ENCODE measurements at places on chromosomes 1 and 21. TPM values are rescaled to one million over a fixed set of nuclear protein-coding genes. Genes with fewer than 3 reads are reported as not detected.

HRNR gene
- not detected for total RNA-seq

TSSK3 gene
- total RNA-seq, result 1.1 TPM

EPHA2 gene
- total RNA-seq, result 20.3 TPM

FHAD1 gene
- 4.4 TPM for total RNA-seq

DNAI4 gene
- total RNA-seq, result 5.9 TPM

SPAG17 gene
- not detected for total RNA-seq

SPRR2B gene
- not detected for total RNA-seq

GRCh38 chr1:30353637-30354036 lies 369.7 kb downstream of the MATN1 start:
- no peak for DNase-seq

DNA sequence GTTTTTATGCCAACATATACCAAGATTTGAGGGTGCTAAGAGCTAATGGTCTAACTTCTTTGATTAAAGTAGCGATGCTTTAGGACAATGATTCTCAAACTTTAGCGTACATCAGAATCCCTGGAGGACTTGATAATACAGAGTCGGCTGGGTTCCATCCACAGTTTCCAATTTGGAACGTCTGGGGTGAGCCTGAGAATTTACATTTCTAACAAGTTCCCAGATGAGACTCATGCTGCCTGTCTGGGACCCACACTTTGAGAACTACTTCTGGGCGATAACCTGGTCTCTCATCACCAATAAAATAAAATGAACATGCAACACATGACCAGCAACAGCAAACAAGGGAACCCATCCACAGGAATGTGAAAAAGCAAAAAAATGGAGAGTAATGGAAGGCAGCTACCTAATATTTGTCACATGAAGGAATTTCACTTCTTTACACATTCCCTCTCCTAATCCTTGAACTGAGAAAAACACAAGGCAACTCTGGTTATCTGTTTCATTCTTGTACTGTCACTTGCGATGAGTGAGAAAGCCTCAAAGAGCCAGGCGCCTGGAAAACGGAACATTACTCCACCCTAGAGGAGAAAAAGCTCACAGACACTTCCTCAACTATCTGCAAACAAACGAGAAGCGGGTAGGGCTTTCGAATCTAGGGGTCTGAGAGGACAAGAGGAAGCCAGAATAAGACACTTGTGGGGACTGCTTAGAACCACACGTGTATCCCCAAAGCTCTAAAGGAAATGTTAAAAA lies 14.0 kb downstream of the HSF2BP start:
- DNase-seq, result no peak

DNA sequence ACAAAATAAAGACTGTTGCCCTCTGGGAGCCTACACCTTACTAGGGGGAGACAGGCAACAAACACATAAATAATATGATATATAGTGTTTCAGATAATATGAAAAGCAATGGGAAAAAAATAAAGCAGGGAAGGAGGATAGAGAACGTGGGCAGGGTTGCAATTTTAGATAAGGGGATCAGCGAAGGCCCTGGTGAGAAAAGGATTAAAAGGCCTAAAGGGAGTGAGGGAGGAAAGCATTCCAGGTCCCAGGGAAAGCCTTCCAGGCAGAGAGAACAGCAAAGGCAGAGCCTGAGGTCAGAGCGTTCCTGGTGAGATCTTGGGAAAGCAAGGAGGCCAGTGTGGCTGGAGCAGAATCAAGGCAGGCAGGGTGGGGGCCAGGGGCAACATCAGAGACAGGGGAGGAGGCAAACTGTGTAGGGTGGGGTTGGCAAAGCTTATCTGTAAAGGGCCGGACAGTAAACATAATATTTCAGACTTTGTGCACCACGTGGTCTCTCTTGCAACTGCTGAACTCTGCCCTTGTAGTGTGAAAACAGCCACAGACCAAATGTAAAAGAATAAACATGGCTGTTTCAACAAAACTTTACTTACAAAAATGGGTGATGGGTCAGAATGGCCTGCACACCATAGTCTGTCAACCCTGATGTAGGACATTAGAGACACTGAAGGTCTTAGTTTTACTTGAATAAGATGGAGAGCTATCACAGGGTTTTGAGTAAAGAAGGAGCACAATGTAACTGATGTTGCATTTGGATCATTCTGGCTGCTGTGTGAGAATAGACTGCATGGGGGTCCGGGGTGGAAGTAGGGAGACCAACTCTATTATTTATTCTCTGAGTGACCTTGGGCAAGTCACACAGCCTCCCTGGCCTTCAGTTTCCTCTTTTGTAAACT lies 13.3 kb upstream of the CPT2 start:
- DNase-seq, result no peak

DNA sequence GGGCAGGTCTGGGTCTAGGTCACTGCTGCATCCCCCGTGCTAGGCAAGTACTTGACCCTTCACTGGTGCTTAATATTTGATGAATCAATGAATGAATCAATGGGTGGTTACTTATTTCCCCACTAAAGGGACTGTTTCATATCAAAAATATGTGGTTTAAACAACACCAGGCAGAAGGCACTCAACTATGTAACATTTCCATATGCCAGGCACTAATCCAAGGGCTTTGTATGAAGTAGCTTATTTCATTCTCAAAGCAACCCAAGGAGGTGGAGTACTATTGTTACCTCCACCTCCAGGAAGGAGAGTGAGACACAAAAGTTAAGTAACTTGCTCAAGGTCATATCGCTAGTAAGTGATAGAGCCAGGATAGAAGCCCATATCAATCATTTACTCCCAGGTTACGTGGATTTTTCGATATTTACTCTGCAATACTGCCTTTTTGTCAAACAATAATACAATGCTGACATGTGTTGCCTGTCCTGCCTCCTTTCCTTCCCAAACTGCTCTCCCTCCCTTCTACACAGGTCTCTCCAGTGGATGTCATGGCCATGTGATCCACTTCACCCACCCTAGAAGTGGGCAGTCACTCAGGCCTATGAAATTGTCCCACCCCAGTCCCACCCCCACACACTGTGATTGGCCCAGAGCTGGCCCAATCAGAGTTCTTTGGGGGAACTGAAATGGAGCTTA lies 142.8 kb downstream of the ETS2 start:
- no peak for DNase-seq

DNA sequence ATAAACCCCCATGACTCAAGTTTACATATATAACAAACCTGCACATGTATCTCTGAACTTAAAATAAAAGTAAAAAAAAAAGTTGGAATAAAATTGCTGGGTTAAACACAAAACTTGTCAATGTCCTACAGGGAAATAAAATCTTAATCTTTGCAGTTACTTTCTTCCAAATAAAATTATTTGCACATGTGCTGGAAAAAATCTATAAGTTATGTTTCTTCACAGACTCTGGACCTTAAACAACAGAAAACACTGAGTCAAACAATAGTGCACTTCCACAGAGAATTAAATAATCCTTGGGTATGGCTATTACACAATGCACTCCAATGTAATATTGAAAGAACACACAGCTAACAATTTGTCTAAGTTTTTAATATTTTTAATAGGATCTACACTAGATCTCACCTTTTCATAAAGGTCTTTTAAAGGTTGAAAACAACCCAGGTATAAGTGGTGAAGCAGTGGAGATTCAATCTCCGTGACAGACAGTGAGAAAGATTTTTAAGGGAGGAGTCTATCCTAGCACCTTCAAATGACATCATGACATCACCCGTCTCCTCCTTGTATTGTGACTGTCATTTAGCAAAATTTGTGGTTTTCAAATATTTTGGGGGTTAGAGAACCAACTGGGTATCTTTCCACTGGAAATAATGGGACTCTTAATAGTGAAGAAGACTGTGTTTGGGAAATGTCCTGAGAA lies 25.2 kb upstream of the FGGY start:
- no peak for DNase-seq

- no peak for DNase-seq
Measured at GRCh38 chr1:166903232-166903631, 27.2 kb upstream of the TADA1 start.

- DNase-seq, result no peak
Measured at GRCh38 chr1:12231276-12231595, 1.4 kb downstream of the VPS13D start.

- DNase-seq, result no peak
Measured at GRCh38 chr1:58805716-58806571, 22.1 kb upstream of the JUN start.

DNA sequence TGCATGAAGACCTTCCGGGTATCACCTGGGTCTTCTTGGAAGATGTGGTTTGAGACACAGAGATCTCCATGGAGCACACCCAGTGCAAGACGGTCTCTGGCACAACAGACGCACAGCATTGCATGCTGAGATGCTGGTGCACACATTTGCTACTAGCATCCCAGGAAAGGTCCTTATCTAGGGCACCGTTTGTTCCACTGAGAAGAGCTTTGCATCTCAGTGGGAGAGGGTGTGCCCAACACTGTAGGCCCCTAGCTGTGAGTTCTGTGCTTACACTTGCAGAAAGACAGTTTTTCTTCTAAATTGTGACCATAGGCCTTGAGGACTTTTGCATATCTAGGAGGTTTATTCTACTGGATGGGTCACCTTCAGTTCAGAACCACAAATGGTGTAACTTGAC lies 554.1 kb downstream of the MATN1 start:
- DNase-seq, result no peak

GRCh38 chr1:110292031-110292741 lies 47.0 kb upstream of the RBM15 start:
- DNase-seq, result no peak

GRCh38 chr1:246577082-246577719 lies 10.9 kb downstream of the CNST start:
- DNase-seq, result no peak

GRCh38 chr1:92085727-92086126 lies 5.6 kb downstream of the BTBD8 start:
- DNase-seq, result no peak

- no peak for DNase-seq
Measured at GRCh38 chr21:16211339-16212303, 481.8 kb downstream of the USP25 start.

Measured in thoracic aorta (tissue), 2 donors.